Placental pericyte (primary cell): ENCODE measurements at places on chromosomes 6 and 20. TPM values are rescaled to one million over a fixed set of nuclear protein-coding genes. Genes with fewer than 3 reads are reported as not detected.

Gene FRS3
- total RNA-seq, result 1.7 and 2.2 TPM in 2 replicates

Gene PSMA7
- 340 and 346 TPM in 2 replicates for total RNA-seq

Gene ADGB
- total RNA-seq, result not detected in 2 replicates

Gene PFDN4
- total RNA-seq, result 71.7 and 279 TPM in 2 replicates

Gene KCNK15
- under 0.01 TPM in 1 of 2 replicates, not detected in the other for total RNA-seq

Gene GSTA2
- not detected in 2 replicates for total RNA-seq

Gene DDX27
- 37.4 and 39.6 TPM in 2 replicates for total RNA-seq

Gene ZC3H12D
- total RNA-seq, result 0.14 and 0.22 TPM in 2 replicates

Gene PDYN
- total RNA-seq, result not detected in 2 replicates

Gene RFX6
- total RNA-seq, result not detected in 2 replicates

Gene SLCO4A1
- 0.44 and 6.6 TPM in 2 replicates for total RNA-seq

Gene RAET1E
- 1.1 TPM in 1 of 2 replicates, not detected in the other for total RNA-seq

Gene C6orf62
- 159 and 163 TPM in 2 replicates for total RNA-seq

Gene CLVS2
- not detected in 2 replicates for total RNA-seq

Gene LINC00237
- not detected in 2 replicates for total RNA-seq

Gene IL17A
- not detected in 2 replicates for total RNA-seq

Gene CNKSR3
- total RNA-seq, result 3.1 and 7.4 TPM in 2 replicates
